ENCODE measurements at places on chromosomes 12 and 14.
A peak's percentile ranks its signal among the peaks of the same experiment; 100 is the strongest.

DNA sequence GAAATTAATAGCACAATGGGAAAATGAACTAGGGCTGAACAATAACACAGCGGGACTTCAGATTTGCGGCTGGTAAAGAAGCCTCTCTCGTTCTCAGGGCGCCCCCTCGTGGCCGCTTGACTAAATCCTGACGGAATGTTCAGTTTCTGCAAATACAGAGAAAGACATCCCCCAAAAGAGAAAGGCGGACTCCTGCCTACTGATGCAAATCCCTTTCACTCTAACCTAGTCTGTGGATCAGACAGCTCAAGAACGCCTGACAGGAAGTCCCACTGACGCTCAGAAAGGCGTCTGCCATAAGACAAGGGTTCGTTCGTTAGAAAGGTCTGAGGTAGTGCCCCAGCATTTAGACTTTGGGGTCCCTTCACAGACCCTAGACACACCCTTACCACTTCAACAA is 2.5 kb downstream of the NUAK1 start:
- DNase-seq: peak; percentile 86

- peak; percentile 42 for DNase-seq
Measured at GRCh38 chr14:39368261-39368959, 63.8 kb downstream of the FBXO33 start.

DNA sequence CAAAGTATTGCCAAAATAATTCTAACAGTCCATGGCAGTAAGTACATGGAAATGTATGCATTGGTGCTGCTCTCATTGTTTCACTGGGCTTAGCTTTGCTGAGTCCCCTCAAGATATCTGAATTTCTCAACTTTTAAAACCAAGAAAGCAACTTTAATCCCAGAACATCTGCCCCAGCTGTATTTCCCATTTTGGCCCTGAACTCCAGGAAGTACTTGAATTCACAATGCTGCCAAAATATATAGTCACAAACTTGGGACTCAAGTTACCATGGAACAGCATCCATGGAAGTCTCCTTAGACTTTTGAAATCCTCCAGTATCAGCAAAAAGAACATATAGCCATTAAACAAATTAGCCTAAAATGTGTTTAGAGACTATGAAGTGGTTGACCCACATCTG is 78.5 kb upstream of the FLRT2 start:
- DNase-seq: no peak

- DNase-seq: no peak
Measured at GRCh38 chr14:96104469-96105057, 65.4 kb downstream of the C14orf132 start.

DNA sequence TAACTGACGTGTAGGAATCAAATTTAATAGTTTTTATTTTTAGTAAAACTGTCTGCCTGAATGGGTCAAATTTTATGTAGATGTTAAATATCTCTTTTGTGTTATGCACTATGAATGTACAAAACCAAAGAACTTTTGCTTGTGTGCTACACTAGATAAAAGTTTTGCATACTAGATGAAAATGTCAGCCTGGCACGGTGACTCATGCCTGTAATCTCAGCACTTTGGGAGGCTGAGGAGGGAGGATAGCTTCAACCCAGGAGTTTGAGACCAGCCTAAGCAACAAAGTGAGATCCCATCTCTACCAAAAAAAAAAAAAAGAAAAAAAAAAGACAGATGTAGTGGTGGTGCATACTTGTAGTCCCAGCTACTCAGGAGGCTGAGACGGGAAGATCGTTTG is 11.1 kb downstream of the AEBP2 start:
- no peak for DNase-seq

DNA sequence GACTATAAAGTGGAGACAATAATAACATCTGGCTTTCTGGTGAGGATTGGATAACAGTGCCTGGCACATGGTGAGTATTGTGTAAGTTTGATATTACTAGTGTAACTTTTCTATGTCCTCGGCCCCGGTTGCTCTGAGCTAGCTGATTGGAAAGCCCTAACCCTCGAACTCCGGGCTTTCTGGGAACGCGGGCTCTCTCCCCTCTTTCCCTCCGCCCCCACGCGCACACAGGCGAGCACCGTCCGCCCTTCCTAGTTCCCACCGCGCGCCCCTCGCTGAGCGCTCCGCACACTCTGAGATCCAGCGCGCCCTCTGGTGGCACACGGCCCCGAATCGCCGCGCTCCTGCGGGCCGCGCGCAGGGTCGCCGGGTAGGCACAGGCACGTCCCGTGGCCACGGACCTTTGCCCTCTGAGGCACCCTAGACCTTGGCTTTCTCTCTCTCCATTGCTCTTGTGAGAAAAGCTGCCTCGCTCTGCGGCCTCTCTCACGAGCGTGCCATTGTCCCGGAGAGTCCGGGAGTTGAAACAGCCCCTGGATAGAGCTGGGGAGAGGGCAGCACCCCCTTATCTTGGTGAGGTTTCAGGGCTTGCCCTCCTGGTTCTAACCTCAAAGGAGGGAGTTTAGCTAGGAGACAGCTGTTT is 23.2 kb upstream of the ESRRB start:
- DNase-seq: no peak

GRCh38 chr12:66620688-66621087 is 58.2 kb downstream of the GRIP1 start:
- DNase-seq: no peak

DNA sequence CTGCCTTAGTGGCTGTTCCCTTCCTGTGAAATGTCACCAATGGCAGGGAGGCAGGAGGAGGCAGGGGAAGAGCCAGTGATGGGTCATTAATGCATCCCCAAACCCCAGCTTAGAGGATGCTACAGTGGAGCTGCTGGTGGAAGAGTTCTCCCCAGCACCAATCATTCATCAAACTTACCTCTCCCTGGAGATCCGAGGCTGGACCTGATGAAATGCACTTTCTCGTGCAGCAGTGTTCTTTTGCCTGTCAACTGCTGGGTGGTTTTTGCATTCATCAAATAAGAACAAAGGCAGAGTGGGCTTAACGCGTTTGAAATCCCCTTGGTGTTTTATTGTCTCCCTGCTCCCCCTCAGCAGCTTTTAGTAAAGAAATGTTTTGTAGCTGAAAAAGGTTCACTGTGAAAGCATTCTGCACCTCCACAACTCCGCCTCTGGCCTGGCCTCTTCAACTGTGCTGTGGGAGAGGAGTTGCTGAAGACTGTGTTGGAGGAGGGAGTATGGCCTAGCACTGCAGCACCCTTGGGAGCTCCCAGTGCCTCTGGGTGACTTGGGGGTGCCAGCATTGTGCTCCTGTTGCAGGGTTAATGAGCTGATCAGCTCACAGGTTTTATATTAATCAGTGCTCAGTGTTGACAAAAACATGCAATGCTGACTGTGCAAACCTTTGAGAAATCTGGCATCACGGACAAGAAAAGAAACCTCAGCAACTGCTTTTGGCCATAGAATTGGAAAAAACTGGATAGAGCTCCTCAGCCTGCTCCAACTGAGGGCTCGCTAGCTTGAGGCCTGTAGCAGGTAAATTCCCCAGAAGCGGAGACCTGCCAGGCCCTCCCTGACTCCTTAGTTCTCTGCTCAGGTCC is 14.4 kb downstream of the TSPAN9 start:
- no peak for DNase-seq

DNA sequence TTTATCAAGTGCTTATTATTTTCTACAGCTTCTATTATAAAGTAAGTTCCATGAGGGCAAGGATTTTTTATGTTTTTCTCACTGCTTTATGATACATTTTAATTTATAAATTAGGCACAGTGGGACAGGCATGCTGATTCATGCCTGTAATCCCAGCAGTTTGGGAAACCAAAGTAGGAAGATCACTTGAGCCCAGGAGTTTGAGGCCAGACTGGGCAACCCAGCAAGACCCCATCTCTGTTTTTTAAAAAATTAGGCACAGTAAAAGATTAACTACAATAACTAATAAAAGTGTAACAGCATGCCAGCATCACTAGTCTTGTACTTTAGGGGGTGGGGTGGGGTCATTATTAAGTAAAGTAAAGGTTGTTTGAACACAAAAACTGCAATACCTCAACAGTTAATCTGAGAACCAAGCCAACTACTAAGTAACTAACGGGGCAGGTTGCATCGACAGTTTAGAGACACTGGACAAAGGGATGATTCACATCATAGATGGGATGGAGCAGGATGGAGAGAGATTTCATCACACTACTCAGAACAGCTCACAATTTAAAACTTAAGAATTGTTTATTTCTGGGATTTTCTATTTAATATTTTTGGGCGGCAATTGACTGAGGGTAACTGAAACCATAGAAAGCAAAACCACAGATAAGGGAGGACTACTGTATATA is 119.5 kb downstream of the PLEKHA5 start:
- no peak for DNase-seq

GRCh38 chr12:30968211-30968610 is 41.7 kb downstream of the TSPAN11 start:
- DNase-seq: no peak

- DNase-seq: no peak
Measured at GRCh38 chr14:104889375-104889757, 24.3 kb downstream of the CEP170B start.

DNA sequence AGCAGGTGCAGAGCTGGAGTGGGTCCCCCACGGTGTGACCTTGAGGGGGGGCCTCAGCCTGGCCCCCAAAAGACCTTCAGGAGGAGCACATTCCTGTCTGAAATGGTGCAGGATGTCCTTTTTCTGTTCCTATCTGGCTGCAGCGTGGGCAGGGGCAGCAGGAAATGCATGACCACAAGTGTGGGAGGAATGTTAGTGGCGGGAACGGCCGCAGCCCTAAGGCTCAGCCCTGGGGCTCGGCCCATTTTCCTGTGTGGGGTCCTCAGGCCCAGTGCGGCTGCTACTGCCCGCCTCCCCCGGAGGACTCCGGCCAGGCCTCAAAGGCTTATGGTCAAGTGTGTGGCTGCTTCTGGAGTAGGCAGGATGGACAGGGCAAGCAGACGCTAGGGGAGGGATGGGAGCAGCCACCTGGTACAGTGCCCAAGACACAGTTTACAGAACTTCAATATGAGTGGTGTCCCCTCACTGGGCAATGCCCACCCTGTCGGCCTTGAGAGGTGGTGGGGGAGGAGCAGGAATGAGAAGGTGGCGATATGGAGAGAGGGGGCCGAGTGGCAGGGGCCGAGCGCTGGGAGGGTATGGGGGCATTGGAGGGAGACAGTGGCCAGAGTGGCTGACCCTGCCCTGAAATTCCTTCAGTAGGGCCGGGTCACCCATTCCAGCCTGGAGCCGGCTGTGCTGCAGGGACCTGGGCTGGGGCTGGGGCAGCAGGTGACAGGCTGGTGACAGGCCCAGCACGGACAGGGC is 137.4 kb downstream of the CALM1 start:
- DNase-seq: no peak

GRCh38 chr12:104137001-104137901 is 759 bp downstream of the NFYB start:
- peak; percentile 6 for DNase-seq

- DNase-seq: no peak
Measured at GRCh38 chr14:39956372-39956771, 524.1 kb upstream of the FBXO33 start.

DNA sequence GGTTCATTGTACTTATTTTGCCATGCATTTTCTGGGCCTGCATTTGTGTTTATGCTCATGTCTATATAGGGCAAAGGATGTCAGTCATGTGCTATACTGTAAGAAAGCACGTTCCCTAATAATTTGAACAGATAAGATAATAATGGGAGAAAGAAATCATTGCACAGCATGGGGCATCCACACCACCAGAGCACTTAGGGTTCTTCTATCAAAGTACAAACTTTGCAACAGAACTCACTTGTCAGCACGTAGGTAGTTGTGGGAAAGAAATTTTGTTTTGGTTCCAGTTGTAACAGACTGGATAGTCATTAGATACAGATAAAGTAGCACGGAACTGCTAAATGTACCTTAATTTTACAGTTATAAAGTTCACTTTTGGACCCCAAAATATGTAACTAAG is 10.1 kb downstream of the PPP1CC start:
- no peak for DNase-seq

- DNase-seq: no peak
Measured at GRCh38 chr14:56333359-56334292, 215.4 kb downstream of the PELI2 start.

GRCh38 chr14:79732911-79733655 is 478.2 kb downstream of the DIO2 start:
- no peak for DNase-seq

DNA sequence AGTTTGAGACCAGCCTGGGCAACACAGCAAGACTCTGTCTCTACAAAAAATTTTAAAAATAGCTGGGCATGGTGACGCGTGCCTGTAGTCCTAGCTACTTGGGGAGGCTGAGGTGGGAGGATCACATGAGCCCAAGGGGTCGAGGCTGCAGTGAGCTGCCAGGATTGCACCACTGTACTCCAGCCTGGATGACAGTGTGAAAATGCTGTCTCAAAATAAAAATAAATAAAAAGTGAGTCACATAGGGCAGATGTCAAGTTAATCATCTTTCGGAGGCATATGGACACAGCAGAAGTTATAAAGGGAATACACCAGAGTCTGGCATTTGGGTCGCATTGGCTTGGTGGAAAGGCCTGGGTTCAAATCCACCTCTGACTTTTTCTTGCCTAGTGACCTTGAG is 92.7 kb downstream of the PHETA1 start:
- DNase-seq: no peak

DNA sequence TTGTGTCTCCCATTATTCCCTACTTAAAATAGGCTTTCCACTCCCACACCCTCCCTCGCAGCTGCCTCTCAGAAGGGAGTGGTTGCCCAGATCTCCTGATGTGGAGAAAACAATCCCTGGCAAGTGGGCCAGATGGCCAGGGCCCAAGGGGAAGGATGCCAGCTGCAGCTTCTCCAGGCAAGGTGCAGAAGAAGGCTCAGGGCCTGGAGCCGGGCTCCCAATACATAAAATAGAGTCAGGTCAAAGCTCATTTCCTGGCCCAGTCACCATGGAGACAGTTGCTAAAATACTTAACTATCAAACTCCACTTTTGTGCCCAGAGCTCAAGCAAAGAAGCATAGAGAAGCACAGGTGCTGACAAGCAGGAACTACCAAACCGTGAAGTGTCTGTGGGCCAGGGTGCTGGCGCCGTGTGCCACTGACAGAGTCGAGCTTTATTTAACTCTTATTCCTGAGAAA is 45.7 kb upstream of the ITPR2 start:
- DNase-seq: no peak

DNA sequence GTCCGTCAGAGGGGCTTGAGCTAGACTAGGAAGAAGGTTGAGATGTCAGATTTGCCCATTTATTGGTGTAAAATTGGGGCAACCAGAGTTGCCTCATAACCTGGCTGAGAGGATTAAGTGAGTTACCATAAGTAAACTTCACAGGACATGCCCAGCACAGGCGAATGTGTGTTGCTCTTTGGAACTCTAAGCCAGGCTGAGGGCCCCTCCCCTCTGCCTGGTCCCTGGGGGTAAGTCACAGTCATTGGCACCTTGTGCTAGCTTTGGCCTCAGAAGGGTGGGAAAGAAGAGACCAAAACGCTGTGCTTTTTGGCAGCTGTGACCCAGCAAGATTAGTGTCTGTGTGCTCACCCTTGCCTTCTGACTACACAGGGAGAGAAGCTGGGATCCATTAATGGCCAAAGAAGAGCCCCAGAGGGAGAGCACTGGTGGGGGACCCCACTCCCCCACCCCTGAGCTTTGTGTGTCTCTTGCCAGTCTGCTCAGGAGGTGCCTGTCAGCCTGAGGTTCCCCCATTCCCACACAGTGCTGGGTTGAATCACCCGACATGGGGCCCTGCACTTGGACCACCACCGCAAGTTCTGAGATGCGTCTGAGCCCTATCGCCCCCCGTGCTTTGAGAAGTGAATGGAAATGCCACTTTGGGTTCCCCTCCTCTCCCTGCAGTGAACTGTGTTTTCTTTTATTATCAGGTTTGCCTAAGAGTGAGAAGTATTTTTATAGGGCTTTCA is 74.1 kb downstream of the CACNA1C start:
- no peak for DNase-seq
